T-helper 1 cell (primary cell): ENCODE measurements at places on chromosomes 2 and 18.
A peak's percentile ranks its signal among the peaks of the same experiment; 100 is the strongest.

GRCh38 chr2:240441326-240441992 is 6.0 kb downstream of the GPC1 start:
- DNase-seq = no peak

DNA sequence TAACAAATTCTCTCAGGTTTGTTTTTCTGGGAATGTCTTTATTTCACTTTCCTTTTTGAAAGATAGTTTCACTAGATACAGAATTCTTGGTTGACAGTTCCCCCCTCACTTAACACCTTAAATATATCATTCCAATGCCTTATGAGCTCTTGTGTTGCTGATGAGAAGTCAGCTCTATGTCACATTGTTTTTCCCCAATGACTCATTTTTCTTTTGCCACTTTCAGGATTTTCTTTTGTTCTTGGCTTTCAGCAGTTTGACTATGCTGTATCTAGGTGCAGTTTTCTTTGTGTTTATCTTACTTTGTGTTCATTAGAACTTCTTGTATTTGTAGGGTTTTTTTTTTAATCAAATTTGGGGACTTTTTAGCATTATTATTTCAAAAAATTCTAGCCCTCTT is 5.6 kb upstream of the RALBP1 start:
- DNase-seq = no peak

DNA sequence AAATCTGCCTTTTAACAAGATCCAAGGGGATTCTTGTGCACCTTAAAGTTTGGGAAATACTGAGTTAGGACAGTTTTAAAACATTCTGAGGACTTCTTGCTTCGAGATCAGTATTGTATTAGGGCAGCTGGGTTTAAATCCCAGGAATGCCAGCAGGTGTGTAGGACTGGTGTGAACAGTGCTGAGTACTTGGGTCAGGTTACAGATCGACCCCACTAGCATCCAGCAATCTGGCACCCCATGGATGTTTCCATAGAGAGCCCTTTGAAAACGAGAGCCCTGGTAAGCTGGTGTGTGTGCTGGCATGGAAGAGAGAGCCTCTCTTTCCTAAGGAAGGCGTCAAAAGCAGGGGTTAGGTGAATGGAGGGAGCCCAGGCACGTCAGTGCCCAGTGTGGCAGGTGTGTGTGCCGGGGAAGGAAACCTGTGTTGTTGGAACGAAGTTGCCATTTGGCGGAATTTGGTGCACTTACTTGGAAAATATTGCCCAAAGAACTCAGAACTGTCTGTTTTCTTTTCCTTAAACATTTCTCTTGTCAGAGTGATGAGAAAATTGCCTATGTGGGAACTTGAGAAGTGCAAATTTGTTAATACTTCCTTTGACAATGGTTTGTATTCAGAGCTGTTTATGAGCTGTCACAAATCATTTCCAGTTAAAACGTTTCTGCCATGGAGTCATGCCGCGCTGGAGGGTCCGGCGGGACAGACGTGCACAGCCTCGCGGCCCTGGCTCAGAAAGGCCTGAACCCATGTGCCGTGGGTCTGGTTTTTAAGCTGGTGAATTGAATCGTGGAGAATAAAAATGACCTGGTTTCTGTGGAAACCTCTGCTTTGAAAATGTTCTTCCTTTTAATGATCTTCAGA is 38.1 kb downstream of the LDLRAD4 start:
- DNase-seq = no peak

GRCh38 chr18:63819786-63820185 is 44.6 kb downstream of the SERPINB7 start:
- no peak for DNase-seq

- DNase-seq = no peak
Measured at GRCh38 chr2:97703741-97704140, 9.6 kb upstream of the ZAP70 start.

GRCh38 chr2:20224716-20225293 is at the start of gene SDC1:
SDC1 (minus strand) TSS chr2:20225130; CDS start chr2:20224867, 263 bp downstream.
- no peak for DNase-seq

DNA sequence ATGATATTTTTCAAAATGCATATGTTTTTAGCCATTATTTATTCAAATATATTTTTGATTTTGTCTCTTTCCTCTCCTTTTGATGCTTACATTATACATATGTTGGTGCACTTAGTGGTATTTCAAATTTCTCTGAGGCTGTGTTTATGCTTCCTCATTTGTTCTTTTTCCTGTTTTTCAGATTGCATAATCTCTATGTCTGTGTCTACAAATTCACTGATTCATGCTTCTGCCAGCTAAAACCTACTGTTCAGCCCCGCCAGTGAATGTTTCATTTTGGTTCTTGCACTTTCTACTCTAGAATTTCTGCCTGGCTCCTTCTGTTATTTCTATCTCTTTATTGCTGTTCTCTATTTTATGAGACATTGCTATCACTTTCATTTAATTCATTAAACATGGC is 951.7 kb upstream of the CNTNAP5 start:
- no peak for DNase-seq

GRCh38 chr2:207231967-207232366 is 66.2 kb upstream of the KLF7 start:
- DNase-seq = no peak

DNA sequence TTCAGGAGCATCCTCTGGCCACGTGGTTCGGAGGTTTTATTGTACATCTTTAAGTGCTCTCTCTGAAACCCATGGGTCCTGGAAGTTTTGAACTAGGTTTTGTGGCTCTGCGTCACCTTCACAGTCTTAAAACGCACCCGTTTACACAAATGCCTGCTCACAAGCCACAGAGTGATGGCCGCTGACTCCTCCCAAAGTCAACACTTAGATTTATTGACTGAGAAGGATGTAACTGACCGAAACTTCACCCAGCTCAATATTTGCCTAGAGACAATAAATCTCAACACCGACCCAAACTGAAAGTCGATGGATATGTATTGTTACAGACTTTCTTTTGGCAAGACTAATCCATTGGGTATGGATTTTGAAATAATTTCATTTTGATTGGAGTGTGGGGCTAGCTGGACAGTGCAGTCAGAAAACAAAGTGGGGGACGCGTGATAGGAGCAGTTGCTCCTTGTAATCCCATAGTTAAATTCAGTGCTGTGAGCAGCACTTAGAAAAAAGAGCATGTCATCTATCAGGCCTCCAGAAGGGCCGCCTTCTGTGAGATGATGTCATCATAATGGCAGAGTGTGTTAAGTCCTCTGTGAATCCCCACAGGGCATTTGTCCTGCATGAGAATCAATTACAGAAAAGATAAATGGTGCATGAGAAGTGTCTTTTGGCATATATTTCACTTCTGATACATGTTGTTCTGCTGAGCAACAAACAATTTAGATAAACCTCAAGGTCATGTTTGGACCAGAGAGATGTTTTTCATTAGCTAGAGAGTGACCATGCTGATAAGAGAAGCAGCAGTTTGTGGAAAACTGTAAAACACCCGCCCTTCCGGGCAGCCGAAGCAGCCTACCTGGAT is 183.7 kb downstream of the INO80D start:
- no peak for DNase-seq

DNA sequence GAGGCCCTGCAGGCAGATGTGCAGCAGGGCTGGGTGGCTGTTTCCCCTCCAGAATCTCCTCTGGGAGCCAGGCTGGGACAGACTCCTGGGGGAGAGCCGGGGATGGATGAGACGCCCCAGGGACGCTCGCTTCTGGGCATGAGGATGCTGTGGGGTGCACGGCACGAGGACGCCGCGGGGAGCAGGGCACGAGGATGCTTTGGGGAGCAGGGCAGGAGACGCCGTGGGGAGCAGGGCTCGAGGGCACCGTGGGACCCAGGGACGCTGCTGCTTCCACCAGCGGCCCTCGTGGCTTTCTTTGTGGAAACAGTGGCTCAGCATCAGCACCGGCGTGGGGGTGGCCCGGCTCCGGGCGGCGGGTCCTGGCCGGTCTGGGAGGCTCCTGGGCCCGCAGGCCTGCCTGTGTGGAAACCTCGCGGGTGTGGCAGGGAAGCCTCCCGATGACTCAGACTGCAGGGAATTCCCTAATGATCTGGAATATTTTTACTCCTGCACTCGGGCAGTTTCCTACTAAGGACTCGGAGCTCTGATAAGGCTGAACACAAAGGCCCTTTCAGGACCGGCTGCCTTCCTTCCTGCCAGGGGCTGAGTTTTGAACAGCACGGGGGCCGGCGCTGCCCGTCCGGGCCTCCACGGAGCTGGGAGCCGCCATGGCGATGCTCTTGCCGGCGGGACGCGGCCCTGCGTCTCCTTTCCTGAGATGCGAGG is 62.6 kb downstream of the NFATC1 start:
- DNase-seq = no peak

- no peak for DNase-seq
Measured at GRCh38 chr18:34848695-34849094, 138.6 kb downstream of the DTNA start.

DNA sequence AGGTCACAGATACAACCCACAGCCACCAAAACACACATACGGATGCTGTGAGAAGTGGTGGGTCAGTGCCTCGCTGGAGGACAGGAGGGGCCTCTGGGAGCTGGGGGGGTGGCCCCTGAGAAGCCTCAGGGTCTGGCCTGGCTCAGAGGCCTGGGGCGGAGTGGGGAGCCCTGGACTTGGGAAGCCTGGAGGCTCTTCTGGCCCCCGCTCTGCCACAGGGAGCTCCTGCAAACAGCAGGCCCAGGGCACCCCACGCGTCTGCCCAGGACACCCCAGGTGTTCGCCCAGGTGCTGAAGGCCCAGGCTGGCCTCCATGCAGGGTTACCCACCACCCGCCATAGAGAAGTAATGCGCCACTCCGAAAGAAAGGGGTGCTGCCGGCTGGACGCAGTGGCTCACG is 25.9 kb downstream of the THAP4 start:
- no peak for DNase-seq

- no peak for DNase-seq
Measured at GRCh38 chr2:181985632-181986205, at the start of gene PPP1R1C. PPP1R1C (plus strand) TSS chr2:181985853; CDS start chr2:181986111, 258 bp downstream.

- DNase-seq = no peak
Measured at GRCh38 chr2:128271597-128271910, 47.1 kb downstream of the HS6ST1 start.

DNA sequence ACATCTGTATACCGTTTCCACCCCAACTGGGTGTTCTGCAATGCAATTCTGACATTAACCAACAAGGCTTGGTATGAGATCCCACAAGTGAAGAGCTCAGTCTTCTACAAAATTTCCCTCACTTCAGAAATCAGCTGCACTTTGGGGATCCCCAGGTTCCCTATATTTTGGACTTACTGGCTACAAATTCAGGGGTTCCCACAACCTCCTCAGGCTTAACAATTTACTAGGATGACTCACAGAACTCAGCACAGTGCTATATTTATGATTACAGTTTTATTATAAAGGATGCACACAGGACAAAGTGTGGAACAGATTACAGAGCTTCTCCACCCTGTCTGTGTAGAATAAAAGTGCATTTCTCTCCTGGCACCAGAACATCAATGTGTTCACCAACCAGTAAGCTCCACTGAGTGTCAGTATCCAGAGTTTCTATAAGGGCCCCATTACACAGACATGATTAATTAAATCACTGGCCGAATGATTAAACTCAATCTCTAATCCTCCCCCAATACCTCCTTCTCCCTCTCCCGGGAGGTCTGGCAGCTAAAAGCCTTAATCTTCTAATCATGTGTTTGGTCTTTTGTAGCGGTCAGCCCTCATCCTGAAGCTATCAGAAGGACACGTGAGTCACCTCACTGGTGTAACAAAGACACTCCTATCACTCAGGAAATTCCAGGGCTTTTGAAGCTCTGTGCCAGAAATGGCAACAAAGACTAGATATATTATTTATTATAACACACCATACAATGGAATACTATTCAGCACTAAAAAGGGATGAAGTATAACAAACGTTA is 84.6 kb downstream of the SLC66A3 start:
- DNase-seq = no peak

- DNase-seq = no peak
Measured at GRCh38 chr2:30155202-30155601, 8.4 kb downstream of the YPEL5 start.

- no peak for DNase-seq
Measured at GRCh38 chr2:159030674-159031380, 62.4 kb downstream of the TANC1 start.

- DNase-seq = peak; percentile 49
Measured at GRCh38 chr2:68740400-68740914, 5.8 kb downstream of the ARHGAP25 start.

DNA sequence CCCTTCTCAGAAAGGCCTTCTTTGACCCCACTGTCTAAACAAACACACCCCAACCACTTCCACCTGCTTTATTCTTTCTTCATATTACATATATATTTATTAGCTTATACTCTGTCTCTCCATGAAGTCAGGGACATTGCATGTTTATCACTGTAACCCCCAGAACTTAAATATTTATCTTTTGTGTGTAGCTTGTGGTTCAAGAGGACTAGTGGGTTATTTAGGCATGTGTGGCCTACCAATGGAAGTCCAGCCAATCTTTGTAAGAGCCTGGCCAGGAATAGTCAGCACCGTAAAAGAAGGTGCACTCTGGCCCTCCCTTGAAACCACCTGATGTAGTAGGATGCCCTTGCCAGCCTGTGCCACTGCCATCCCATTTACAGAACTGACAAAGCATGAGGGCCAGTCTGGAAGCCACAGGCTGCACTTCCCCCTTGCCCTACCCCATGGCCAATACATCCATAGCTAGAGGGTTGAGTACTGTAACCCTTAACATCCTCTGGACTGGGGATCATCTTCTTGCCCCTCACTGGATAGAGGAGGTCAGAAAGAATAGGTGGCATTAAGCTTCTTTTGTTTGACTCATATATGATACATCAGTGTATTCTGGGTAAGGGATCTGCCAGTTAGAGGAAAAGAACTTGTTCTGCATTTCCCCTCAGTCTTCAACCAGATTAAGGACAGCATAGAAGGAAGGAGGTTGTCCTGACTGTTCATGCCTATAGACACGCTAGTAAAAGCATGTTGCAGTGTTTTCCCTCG is 4.9 kb downstream of the NEMP2 start:
- no peak for DNase-seq

DNA sequence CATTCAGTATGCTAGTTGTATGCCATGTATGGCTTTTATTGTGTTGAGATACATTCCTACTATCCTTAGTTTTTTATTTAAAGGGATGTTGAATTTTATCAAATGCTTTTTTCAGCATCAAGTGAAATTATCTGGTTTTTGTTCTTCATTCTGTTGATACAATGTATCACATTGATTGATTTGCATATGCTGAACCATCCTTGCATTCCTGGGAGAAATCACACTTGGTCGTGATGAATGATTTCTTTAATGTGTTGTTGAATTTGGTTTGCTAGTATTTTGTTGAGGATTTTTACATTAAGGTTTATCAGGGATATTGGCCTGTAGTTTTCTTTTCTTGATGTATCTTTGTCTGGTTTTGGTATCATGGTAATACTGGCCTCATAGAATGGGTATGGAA is 49.7 kb downstream of the CD28 start:
- DNase-seq = no peak

- no peak for DNase-seq
Measured at GRCh38 chr2:16188261-16188890, 248.0 kb downstream of the MYCN start.

DNA sequence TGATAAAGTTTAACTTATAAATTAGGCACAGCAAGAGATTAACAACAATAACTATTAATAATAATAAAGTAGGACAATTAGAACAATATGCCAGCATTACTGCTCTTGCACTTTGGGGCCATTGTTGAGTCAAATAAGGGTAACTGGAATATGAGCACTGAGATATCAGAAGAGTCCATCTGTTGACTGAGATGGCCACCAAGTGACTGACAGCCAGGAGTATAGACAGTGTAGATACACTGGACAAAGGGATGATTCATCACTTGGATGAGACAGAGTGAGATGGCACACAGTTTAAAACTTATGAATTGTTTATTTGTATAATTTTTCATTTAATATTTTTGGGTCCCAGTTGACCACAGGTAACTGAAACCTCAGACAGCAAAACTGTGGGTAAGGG is 20.0 kb downstream of the NAB1 start:
- DNase-seq = no peak
